ENCODE measurements at places on chromosomes 12 and 14.
A peak's percentile ranks its signal among the peaks of the same experiment; 100 is the strongest.

DNA sequence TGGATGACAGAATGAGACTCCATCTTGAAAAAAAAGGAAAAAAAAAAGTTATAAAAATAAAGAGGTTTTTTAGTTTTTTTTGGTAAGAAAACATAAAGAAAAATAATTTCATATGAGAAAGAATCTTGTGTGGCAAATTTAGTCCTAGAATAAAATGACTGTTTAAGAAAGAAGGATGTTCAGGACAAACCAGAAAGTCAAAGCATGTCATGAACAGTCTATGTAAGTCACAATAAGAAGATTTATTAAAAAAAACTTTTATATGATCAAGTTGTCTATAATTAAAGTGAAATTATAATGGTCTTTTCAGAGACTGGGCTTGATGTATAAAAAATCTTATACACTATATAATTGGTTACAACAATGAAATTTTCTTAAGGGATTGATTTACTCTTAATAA is 68.1 kb upstream of the HECTD1 start:
- DNase-seq = no peak

DNA sequence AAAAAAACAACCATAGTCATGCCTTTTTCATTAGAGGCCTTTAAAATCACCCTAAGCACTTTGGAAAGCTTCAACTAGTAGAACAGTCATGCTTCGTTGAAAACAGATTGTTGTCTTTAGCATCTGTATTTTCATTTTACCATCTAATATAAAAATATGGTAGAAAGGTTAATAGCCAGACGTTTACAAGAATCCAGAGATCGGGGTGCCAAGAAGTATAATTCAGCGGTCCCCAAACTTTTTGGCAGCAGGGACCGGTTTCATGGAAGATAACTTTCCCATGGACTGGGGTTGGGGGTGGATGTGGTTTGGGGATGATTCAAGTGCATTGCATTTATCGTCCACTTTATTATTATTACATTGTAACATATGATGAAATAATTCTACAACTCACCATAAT is 138.4 kb downstream of the GLT1D1 start:
- no peak for DNase-seq

- DNase-seq = no peak
Measured at GRCh38 chr14:72518809-72519377, 375.0 kb downstream of the DPF3 start.

- DNase-seq = peak; percentile 15
Measured at GRCh38 chr14:55580470-55581341, 699 bp downstream of the KTN1 start.

DNA sequence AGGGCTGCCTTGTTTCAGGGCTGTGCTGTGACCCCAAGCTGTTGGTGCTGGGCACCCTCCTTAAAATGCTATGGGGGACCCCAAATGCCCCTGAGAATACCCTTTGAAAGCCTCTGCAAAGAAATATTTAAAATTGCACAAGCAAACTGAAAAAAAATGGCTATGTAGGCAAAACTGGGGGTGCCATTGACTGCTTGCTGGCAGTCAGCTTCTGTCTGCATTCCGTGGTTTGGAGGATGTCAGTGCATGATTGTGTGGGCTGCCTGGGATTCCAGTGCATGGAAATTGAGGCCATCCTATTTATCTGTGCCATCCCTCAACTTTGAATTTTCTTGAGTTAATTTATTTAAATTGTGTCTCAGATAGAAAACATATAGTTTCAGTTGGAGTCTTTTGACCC is 113.7 kb upstream of the RTL1 start:
- DNase-seq = peak; percentile 57

- DNase-seq = no peak
Measured at GRCh38 chr12:88904705-88905104, 324.4 kb upstream of the KITLG start.

DNA sequence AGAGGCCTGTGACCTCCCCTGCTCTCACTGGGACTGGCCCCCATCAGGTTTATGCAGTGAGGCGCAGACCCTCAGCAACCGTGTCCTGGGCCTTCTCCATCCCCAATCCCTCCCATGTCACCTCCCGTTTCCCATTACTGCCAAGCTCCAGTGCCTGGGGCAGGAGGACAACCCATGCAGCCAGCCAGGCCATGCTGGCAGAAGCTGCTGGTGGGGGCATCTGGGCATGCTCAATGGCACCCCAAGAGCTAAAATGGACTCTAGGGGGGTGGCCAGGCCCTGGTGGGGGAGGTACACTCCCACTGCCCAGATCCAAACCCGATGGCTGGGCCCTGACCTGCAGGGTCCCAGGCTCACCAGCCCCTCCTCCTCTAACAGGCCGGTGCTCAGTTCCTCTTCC is 20.5 kb upstream of the GPR132 start:
- no peak for DNase-seq
